NCI-H2081 (cell line): ENCODE measurements at places on chromosomes 3 and 15.

DNA sequence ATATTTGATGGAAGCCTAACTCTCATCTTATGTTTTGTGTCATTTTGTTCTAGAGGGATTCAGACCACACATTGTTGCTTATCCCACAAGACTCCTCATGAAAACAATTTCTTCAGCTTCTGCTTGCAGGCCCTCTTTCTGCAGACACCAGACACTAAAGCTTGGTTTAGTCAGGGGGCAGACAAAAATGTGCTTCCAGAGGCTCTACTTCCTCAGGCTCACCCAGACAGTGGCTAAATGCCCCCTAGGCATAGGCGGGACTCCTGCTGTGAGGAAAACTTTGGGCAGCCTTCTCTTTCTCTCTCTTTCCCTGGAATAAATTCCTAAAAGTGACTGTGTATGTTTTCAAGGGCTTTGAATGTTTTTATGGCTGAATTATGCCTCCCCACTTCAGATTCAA lies 435.4 kb upstream of the ATP11B start:
- DNase-seq = no peak

DNA sequence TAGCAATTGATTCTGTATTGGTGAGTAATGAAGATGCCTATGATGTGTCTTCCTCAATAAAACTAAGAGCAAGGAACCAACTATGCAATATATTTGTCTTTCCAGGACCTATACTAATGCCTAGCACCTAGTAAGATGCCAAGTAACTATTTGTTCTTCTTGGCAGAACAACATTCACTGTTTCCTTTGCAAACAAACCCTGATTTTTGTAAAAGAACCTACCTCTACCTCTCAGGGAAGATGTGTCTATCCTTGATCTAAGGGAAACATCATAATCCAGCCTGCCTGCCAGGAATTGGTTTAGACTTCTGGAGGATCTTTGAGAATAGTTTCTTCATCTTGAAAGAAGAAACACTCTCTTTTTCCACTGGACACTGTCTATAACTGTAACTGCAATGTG lies 3.8 kb upstream of the ADPRH start:
- DNase-seq = no peak

- DNase-seq = no peak
These were observed 8.0 kb downstream of the FYCO1 start for GRCh38 chr3:45987368-45988291.

GRCh38 chr15:98147415-98147814 lies 186.9 kb downstream of the ARRDC4 start:
- DNase-seq = no peak

GRCh38 chr3:170752571-170753155 lies 117.3 kb downstream of the RPL22L1 start:
- DNase-seq = no peak

- no peak for DNase-seq
These were observed 66.9 kb downstream of the ETV5 start for GRCh38 chr3:186042036-186042435.

GRCh38 chr3:11581237-11582190 lies 62.2 kb downstream of the VGLL4 start:
- no peak for DNase-seq

GRCh38 chr15:94740469-94740868 lies 509.1 kb downstream of the MCTP2 start:
- DNase-seq = no peak
